Neuronal stem cell (in vitro differentiated cells): ENCODE measurements at places on chromosomes 3 and 15.

GRCh38 chr15:93451265-93451664 lies 362.3 kb upstream of the RGMA start:
- peaks cover 9% of the 10 kb centered on the region for H3K4me1 ChIP-seq
- H3K36me3 ChIP-seq, result peaks cover 14% of the 10 kb centered on the region
- H3K27me3 ChIP-seq, result no peaks in the 10 kb centered on the region
- no peak overlapping the region for H3K4me3 ChIP-seq
- DNase-seq, result no peak

DNA sequence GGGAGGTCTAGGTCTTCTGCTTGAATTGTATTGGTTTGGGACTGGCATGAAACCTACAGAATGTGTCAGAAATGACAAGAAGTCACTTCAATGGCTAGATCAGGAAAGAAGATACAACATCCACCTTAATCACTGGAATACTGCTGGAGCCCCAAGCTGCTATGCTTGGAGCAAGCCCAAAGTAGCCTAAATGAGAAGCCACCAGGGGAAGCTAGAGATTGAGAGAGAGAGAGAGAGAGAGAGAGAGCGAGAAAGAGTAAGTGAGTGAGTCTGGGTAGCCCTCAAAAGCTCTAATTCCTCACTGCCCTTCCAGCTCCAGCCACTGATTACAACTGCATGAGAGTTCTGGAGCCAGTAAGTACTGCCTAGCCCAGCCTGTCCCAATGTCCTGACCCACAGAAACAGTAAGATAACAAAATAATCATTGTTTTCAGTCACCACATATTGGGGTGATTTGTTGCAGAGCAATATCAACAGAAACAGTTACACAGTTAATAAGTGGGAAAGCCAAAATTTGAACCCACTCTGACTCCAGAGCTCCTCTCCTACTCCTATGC lies 529.2 kb upstream of the GOLIM4 start:
- H3K4me1 ChIP-seq, result no peaks in the 10 kb centered on the region
- no peak for DNase-seq
- H3K27me3 ChIP-seq, result no peaks in the 10 kb centered on the region
- no peak overlapping the region for H3K27ac ChIP-seq
- H3K36me3 ChIP-seq, result no peaks in the 10 kb centered on the region

- no peak overlapping the region for H3K4me3 ChIP-seq
- H3K27ac ChIP-seq, result no peak overlapping the region
- no peaks in the 10 kb centered on the region for H3K27me3 ChIP-seq
- DNase-seq, result no peak
- H3K36me3 ChIP-seq, result no peaks in the 10 kb centered on the region
- no peaks in the 10 kb centered on the region for H3K4me1 ChIP-seq
Observed at GRCh38 chr15:70308735-70309434, 211.2 kb upstream of the TLE3 start.

DNA sequence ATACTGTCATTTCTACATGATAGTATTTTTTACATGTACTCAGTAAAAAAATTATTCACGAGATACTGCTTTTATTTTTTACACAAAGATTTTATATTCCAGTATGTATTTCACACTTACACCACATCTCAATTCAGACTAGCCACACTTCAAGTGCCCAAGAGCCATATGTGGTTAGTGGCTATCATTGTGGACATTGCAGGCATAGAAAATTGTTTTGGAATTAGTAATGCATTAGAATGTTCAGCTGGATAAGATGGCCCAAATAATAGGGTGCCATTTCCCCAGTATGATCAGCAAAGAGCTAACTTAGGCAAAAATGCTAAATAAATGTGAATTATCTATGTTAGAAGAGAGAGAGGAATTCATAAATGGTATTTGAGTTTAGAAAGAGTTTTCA lies 203.8 kb upstream of the MCTP2 start:
- H3K27me3 ChIP-seq, result no peaks in the 10 kb centered on the region
- no peak for DNase-seq
- H3K4me3 ChIP-seq, result no peak overlapping the region
- H3K4me1 ChIP-seq, result peaks cover 10% of the 10 kb centered on the region

DNA sequence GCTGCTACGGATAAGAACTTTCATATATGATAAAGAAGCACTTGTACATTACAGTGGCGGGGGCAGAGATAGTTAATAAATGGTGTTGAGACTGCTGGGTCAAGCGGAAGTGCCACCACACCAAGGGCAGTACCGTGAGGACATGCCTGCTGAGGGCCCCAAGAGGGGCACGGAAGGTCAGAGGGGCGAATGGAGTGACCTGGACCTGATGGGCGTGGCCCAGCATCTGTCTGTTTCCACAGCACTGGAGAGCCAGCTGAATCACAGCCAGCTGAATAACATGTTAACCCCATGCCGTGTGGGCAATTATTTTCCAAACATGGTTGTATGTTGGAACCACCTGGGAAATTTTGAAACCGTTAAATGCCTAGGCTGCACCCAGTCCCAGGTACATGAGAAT lies 37.2 kb downstream of the ANKDD1A start:
- no peaks in the 10 kb centered on the region for H3K27me3 ChIP-seq
- H3K4me1 ChIP-seq, result no peaks in the 10 kb centered on the region
- H3K4me3 ChIP-seq, result no peak overlapping the region
- no peak overlapping the region for H3K27ac ChIP-seq
- H3K36me3 ChIP-seq, result no peaks in the 10 kb centered on the region

DNA sequence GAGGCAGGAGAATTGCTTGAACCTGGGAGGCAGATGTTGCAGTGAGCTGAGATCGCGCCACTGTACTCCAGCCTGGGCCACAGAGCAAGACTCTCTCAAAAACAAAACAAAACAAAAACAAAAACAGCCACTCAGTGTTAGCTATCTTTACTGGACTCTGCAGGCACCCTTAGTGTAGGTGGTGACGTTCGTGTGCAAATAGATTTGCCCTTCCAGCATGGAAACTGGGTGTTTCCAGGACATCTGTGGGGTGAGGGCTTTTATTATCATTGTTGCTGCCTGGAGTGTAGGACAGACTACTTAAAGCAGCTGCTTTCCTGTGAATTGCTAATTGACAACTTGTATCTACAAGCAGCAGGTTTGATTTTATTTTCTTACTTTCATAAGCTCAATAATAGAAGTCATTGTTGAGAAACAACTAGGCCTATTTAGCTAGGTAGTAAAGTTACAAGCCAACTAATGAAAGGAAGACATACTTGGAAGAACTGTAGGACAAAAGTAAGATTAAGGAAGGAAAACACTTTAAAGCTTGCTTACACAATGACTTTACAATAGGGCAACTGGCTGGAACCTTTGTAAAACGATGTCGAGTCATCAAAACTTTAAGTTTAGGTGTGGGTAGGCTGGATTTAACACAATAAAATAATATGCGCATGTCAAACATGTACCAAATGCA lies 25.4 kb upstream of the SPPL2A start:
- no peaks in the 10 kb centered on the region for H3K4me1 ChIP-seq
- H3K36me3 ChIP-seq, result no peaks in the 10 kb centered on the region
- H3K27ac ChIP-seq, result no peak overlapping the region

- H3K27ac ChIP-seq, result no peak overlapping the region
- H3K4me1 ChIP-seq, result no peaks in the 10 kb centered on the region
- H3K4me3 ChIP-seq, result no peak overlapping the region
- no peaks in the 10 kb centered on the region for H3K27me3 ChIP-seq
- no peaks in the 10 kb centered on the region for H3K36me3 ChIP-seq
Observed at GRCh38 chr3:112873632-112874031, 27.0 kb upstream of the CD200R1L start.

DNA sequence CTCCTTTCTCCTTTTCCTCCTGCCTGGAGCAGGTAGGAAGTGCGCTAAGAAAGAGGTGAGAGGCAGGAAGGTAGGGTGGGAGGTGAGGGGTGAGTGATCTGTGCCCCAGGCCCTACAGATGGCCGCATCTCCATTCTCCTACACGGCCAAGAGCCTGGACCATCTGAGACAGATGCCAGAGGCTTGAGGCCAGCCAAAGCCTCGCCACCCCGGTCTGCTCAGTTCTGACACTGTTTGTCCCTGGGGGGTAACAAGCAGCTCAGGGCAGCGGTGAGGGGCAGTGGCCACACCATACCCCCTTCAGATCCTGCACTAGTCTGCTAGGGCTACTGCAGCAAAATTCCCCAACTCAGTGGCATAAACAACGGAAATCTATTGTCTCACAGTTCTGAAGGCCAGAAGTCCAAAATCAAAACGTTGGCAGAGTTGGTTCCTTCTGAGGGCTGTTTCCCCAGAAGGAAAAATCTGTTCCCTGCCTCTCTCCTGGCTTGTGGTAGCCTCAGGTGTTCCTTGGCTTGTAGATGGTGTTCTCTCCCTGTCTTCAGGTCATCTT lies 28.4 kb downstream of the ADCY5 start:
- H3K4me1 ChIP-seq, result no peaks in the 10 kb centered on the region
- no peaks in the 10 kb centered on the region for H3K36me3 ChIP-seq
- no peak overlapping the region for H3K4me3 ChIP-seq
- DNase-seq, result no peak
- no peaks in the 10 kb centered on the region for H3K27me3 ChIP-seq
